Substantia nigra (tissue), 51 donors: ENCODE measurements at places on chromosomes 2 and 18.

GRCh38 chr2:45353879-45354278 lies 257.2 kb downstream of the SRBD1 start:
- no peak for DNase-seq

DNA sequence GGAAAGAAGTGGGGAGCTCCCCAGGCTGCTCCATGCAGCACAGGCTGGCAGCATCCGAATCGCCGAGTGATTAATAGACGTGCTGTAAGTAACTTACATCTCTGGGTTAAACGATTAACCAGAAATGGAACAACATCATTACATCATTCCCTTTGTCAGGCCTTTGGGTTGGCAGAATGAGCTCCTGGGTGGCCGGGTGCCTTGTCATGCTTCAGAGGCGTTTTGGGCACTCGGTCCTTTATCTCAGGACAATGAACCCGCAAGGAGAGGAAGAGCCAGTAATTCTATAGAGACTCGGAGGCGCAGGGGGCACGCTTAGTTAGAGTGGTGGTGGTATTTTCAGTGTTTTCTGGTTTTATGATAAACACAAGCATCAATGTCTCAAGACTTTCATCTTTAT lies 146.9 kb upstream of the TPO start:
- no peak for DNase-seq

- DNase-seq, result no peak
These were observed 154.2 kb upstream of the MYCN start for GRCh38 chr2:15786003-15786654.

DNA sequence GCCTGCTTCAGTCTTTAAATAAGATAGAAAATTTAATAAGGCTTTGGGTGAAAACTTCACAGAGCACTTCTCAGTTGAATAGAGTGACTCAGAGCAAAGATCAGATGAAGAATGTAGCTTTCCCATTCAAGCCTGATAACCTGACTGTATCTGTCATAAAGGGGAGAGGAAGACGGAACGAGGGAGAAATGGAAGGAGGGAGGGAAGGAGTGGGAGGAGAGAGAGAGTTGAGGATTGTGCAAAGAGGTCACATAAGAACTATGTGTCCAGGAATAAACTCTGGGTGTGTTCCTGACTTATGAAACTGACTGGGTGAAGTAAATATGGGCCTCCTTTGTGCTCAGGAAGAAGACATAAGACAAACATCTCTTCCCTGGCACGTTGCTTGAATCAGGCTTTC lies 385.5 kb downstream of the LPIN1 start:
- DNase-seq, result no peak

- DNase-seq, result no peak
These were observed 5.4 kb upstream of the MALL start for GRCh38 chr2:110121052-110121334.

DNA sequence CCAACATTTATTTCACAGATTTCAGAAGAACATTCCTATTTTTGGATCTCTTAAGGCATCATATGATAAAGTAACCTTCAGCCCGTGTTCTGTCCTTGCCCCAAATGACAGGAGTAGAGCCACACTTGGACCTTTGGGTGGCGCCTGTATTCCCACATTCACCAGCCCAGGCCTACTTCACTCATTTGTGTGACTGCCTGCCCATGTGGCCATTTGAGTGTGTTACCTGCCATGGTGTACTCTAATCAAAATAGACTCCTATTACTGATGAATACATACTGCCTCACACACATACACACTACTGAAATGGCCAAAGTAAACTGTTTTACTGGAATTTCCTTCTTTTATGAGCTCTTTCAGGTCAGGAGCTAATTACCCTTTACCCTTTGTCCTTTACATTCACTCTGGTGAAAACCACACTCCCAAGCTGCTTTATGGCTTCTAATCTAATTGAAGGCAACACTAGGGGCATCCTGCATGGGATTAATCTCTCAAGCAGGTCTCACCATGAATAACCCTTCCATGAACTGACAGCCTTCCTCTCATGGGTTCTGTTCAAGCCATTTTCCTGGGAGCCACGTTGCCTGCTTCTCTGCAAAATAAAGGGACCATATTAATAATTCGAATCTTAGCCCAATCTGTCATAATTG lies 271.0 kb upstream of the GALNT5 start:
- no peak for DNase-seq
